Keratinocyte (primary cell): ENCODE measurements at places on chromosomes 2 and 18. TPM values are rescaled to one million over a fixed set of nuclear protein-coding genes. Genes with fewer than 3 reads are reported as not detected.

The FN1 gene
- polyA plus RNA-seq, result 1,649 to 4,168 TPM (median 2,964 TPM) in 3 replicates

DNA sequence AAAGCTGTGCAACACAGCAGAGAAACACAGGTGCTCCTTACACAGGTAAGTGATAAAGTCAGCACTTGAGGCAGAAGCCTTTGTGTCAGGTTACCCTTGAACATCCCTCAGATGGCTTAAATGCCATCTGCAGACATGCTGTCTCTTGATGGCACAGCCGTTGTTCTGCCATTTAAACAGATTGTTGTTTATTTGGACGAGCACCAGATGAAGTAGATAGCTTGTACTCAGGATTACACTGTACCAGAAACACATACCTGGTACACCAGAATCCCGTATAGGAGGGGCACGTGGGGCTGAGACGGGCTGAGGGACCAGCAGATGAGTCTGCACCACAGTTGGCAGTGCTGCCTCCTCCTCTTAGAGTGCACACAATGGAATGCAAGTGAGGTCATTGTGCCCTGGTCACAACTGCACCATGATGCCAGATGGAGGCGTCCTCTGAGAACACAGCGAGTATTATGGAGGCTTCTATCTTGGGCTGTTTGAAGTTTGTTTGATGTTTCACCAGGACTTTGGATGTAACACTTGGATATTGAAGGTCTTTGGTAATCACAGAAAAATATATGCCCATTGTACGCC, 143.0 kb downstream of the TANC1 start:
- no peak overlapping the region for H3K4me3 ChIP-seq
- H3K27me3 ChIP-seq, result no peaks in the 10 kb centered on the region
- H3K27ac ChIP-seq, result no peak overlapping the region
- DNase-seq, result no peak

DNA sequence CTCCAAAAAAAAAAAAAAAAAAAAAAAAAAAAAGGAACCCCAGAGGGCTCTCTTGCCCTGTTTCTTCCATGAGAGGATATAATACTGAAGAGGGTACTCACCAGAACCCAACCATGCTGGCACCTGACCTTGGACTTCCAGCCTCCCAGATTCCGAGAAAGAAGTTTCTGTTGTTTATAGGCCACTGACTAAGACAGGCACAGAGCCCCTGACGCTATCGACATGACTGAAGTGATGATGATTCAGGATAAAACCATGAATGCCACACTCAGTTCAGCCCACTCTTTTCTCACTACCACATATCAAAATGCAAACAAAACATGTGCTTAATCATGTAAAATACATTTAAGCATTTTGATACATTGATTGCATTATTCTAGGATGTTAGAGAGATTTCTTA, 66.1 kb upstream of the CDCA7 start:
- H3K4me1 ChIP-seq, result peaks cover 6% of the 10 kb centered on the region
- H3K4me3 ChIP-seq, result no peak overlapping the region
- H3K27ac ChIP-seq, result no peak overlapping the region
- no peak for DNase-seq
- no peaks in the 10 kb centered on the region for H3K36me3 ChIP-seq

DNA sequence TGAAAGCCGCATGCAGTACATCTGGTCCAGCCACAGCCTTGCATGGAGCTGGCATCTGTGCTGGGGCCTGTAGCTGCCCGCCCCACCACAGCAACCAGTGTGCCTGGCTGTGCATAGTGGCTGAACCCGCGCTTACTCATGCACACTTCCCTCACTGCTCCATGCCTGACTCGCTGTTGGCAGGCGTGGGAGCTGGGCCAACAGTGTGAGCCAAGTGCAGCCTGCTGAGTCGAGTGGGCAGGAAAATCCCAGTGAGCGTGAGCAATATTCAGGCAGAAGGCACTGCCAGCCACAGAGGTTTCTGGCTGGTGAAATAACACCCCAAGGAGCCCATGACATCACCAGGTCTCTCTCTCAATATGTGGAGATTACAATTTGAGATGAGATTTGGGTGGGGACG, 1674.1 kb upstream of the TMEFF2 start:
- H3K36me3 ChIP-seq, result no peaks in the 10 kb centered on the region
- no peaks in the 10 kb centered on the region for H3K4me1 ChIP-seq
- H3K4me3 ChIP-seq, result no peak overlapping the region
- no peak overlapping the region for H3K27ac ChIP-seq

DNA sequence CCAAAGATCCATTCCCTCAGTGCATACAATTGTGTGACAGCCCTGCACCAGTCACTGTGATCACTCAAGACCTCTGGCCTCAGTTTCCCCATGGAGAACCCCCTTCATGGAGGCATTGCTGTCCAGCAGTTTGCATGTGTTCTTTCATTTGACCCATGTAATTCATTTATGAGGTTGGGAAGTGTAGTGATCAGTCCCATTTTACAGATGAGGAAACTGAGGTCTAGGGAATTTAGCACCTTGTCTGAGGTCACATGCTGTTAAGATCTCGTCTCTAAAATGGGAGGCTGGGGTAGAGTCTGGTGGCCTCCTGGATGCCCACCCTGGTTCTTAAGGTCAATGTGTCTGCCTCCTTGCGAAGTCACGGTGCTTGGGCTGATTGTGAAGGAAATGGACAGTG, 19.1 kb downstream of the LDLRAD4 start:
- no peaks in the 10 kb centered on the region for H3K27me3 ChIP-seq
- H3K27ac ChIP-seq, result no peak overlapping the region
- no peak for DNase-seq
- no peak overlapping the region for H3K4me3 ChIP-seq
- H3K4me1 ChIP-seq, result no peaks in the 10 kb centered on the region
